ENCODE measurements at places on chromosomes 1 and 21.

GRCh38 chr1:23163395-23163794 lies 5.3 kb downstream of the LUZP1 start:
- DNase-seq, result no peak

GRCh38 chr1:19096036-19096833 lies 113.8 kb downstream of the UBR4 start:
- DNase-seq, result no peak

GRCh38 chr1:27001570-27002360 lies 8.3 kb downstream of the TRNP1 start:
- no peak for DNase-seq

- DNase-seq, result no peak
Observed at GRCh38 chr1:152047413-152047729, 10.6 kb upstream of the S100A11 start.

- no peak for DNase-seq
Observed at GRCh38 chr1:9078015-9078751, 8.7 kb upstream of the SLC2A5 start.

GRCh38 chr1:239913141-239913585 lies 178.5 kb upstream of the FMN2 start:
- no peak for DNase-seq

GRCh38 chr1:51553911-51554310 lies 34.8 kb upstream of the EPS15 start:
- no peak for DNase-seq

GRCh38 chr1:110513511-110513910 lies 5.5 kb downstream of the KCNA10 start:
- DNase-seq, result no peak

GRCh38 chr1:66779475-66780078 lies 21.5 kb downstream of the INSL5 start:
- DNase-seq, result no peak

DNA sequence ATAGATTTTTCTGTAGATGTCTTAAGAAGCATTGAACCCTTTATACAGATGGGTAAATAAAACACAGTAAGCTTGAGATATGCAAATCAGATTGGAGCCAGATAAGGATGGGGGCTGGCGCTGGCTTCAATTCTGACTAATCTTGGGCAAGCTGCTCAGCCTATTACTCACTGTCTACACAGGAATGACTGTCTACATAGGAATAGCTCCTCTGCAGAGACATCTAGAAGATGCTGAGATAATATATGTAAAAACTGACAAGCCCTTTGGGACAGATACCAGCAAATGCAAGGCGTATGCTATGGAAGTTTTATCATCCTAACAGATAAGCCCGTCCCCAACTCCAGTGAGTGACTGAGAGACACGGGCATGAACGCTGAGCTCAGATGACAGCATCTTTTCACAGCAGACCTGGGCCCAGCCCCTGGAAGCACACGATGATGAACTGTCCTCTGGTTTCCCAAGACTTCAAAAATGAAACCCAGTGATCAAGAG lies 1.7 kb downstream of the CLDN14 start:
- DNase-seq, result no peak

DNA sequence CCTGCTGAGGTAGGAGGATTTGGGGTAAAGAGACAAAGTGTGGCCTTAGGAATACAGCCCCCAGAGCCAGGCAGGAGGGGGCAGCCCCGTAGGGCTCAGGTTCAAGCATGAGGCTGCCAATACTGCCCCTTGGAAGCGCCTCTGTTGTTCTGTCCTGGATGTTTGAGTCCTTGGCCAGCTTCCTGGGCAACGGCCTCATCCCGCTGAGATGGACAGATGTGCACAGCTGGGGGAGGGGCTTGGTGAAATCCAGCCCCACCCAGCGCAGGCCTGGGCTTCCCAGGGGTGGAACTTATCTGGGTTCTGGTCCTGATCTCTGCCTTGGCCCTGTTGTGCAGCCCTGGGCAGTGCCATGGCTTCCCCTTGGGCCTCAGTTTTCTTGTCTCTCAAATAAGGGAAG lies 34.8 kb upstream of the MAN1C1 start:
- DNase-seq, result no peak

- no peak for DNase-seq
Observed at GRCh38 chr21:37214952-37215351, 52.2 kb downstream of the VPS26C start.

DNA sequence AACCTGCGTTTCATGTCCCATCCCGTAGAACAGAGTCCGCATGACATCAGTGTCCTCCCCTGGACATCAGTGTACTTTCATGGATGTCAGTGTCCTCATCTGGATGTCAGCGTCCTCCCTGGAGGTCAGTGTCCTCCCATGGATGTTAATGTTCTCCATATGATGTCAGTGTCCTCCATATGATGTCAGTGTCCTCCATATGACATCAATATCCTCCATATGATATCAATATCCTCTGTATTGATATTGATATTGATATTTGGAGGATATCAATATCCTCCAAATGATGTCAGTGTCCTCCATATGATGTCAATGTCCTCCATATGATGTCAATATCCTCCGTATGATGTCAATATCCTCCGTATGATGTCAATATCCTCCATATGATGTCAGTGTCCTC lies 284.9 kb downstream of the AJAP1 start:
- DNase-seq, result no peak

DNA sequence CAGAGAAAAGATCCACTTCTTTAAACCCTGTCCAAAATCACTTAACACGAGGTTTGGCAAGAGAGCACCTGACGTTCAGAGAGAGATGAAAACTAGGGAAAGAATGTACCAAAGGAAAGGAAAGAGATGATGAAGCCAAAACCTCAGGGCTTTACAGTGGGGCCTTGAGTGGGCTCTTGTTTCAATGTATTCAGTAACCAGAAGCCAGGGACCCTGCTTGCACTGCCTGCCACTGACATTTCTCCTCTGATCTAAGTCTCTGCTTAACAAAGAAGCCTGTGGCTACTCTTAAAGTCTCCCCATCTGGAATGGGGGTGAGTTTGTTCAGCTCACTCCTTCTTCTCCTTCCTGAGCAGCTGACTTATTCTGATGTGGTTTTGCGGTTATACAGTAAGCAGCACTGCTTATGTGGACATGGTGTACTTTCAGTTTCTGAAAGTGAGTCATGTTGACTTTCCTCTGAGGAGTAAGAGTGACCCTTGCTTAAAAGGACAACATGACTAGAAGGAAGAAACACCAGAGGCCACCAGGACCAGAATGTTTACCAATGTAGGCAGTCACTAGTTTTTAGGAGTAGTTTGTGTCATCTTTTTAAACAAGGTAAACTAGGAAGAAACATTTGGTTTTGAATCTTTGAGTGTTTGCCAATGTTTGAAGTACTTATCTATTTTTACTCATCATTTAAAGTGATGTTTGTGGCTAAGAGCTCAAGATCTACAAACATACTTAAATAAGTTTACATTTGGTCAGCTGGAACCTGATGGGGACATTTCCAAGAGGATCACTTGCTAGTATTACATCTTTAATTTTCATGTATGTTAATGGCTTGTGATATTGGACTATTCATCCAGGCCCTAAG lies 87.4 kb downstream of the FASLG start:
- no peak for DNase-seq

DNA sequence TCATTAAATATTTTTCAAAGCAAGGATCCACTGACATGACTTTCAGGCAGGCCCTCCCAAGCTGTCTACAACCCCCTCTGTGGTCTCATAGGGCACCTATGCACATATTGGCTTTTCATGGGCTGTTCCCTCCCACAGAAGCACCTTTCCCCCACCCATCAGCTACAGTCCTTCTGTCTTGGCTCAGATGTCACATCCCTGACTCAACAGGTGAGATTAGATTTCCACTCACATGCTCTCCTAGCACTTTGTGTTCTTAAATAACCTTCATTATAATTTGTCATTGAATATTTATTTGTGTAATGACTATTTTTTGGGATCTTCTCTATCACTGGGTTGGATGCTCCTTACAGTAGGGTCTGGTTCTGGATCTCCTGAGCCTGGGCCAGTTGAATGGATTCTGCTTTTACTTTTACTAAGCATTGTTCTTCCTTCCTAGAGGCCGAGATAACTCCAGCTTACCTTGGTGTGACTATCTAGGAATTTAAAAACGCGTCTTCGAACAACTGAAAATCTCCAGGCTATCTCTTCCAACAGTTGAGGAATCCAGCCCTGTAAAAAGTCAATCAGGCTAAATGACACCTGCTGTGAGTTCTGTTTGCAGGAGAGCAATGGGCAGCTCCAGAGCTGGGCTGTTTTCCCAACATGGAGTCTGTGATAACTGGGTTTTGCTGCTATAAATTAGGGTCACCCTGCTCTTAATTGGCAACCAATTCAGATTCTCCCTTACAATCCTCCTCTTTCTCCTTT lies 16.2 kb downstream of the ROR1 start:
- peak; percentile 18 for DNase-seq

DNA sequence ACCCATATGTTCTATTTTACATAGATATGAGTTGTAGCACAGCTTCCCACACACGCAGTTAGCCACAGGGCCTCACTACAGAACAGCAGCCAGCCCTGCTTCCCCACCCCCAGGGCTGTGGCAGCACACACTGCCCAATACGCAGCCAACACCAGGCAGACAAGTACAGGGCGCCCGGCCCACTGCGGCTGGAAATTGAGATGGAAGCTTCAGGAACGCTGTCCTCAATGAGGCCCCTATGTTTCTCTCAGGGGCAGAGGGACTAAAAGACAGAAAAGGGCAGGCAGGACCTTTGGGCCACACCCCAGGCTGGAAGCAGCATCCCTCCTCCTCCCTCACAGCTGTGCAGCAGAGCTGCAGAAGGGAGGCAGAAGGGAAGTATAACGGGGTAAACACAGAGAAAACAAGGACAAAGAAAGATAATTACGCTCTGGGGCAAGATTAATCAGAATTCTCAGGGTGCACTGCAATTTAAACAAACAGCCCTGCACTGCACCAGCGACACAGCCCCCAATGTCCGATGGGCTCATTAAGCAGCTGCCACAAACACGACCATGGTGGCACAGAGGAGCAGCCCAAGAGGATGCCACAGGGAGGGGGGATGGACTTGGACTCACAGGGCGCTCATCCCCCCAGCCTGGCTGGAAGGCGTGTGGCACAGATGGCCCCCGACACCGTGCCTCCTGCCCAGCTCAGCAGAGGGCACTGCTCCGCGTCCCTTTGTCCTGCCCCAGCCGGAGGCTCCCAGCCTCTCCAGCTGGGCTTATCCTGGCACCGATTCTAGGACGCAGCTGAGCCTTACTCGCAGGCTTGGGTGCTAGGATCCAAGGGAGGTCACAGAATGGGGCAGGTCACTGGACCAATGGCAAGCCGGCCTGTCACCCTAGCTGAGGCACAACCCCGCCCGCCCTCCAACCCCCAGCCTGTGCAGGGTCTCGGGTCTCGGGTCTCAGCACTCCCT lies 14.2 kb downstream of the WDR4 start:
- no peak for DNase-seq

DNA sequence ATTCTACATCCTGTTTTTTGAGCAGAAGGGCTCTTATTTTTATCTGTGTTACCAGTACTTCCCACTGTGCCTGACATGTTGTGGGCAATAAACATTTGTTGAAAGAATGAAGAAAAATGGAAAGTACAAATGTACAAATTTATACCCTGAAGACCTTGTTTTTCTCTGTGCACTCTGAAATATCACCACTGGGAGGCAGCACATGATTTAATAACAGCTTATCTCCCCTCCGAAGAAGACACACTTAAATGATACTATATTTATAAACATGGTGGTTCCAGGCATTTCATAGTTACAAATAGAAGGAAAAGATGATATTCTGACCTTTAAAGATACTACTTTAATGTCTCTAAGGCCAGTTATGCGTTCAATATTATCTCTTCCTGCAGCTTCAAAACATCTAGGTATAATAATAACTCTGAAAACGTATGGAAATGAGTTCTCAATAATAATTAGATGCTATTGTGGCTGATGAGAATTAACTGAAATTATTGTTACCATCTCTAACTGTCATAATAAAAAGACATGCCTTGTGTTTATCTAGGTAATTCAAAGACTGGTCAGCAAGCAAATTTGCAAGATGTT lies 12.8 kb downstream of the DYNLT5 start:
- peak; percentile 33 for DNase-seq

DNA sequence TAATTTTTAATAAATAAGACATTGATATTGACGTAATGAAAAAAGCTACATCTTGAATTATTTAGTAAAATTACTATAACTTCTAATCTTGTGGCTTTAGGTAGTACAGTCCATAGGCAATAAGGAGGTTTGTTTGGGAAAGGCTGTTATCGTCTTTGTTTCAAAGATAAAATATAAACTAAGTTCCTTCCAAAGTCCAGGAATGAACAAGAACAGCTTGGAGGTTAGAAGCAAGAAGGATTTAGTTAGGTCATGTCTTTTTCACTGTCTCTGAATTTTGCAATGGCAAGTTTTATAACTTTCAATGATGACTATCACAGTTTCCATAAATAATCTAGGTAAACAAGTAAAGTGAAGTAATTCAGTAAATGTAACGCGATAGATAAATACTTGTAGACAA lies 106.9 kb upstream of the OLFM3 start:
- no peak for DNase-seq

DNA sequence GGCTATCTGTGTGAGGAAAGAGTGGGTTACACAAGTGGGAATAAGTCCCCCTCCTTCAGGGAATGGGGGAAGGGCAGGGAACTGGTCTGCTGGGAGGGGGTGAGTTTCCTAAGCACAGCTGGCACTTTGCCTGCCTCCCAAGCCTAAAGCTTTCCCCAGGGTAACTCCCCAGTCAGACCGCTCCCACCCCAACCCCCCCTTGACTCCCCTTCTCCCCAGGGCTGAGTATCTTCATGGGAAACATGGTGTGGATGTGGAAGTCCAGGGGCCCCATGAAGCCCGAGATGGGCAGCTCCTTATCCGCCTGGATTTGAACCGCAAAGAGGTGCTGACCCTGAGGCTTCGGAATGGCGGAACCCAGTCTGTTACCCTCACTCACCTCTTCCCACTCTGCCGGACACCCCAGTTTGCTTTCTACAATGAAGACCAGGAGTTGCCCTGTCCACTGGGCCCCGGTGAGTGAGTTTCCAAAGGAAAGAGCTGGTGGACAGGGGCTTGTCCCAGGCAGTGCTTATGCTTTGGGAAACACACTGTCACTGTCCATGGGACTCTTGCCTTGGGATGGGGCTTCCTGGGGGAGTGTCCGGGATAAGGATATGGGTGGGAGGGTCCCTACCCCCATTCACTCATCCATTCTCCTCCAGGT lies 14.9 kb downstream of the MOV10 start:
- DNase-seq, result no peak

DNA sequence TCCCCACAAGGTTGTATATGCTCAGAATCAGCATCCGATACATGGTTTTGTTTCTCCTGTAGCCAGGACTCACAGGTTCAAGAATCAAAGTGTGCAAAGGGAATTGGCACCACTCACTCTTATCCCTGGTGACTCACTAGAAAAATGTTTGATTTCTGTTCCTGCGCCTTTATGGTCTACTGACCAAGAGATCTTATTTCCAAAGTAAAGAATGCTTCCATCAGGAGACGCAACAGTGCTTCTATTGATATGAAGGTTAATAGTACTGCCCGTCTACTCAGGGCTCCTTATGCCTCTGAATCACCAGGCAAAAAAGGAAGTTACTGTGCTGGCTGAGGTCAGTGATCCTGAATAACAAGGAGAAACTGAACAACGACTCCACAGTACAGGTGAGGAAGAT lies 1392.0 kb upstream of the PRMT6 start:
- no peak for DNase-seq

Measured in NCI-H2107 (cell line).